ENCODE measurements at places on chromosomes 12 and 14.

DNA sequence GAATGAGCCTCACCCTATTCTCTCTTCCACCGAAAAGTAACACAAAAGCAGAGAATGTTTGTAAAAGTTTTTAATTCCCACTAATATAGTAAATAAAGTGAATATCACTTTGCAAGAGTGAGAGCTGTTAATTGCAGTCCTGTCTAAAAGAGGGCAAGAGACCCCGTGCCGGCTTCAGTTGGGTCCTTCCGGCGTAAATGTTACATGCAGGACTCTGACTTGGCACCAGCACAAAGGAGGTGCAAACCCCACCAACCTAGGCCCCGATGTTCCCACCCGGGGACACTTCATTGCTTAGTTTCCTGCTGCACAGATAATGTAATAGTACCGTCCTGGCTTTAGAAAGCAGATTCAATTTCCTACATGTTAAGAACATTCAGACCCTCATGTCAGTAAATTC, 66.0 kb upstream of the DYNC1H1 start:
- H3K27ac ChIP-seq: no peak overlapping the region
- no peaks in the 10 kb centered on the region for H3K27me3 ChIP-seq
- H3K36me3 ChIP-seq: no peaks in the 10 kb centered on the region
- no peaks in the 10 kb centered on the region for H3K4me1 ChIP-seq

DNA sequence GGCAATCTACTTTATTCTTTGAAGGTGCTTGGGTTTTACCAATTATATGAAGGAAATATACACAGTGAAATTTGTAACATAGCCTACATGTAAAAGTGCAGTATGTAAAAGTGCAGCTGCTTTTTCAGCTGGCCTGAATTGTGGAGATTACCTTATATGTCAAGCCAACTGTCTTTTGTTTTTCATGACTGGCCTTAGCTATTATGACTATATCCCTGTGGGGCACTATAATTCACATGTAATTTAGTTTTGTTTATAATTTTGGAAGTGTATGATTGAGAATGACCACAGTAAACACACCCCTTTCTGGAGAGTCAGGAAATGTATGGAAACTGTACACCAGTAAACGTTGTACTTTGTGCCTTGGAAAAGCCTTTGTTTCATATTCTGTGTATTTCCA, 435.0 kb upstream of the STXBP6 start:
- H3K4me1 ChIP-seq: no peaks in the 10 kb centered on the region
- no peak overlapping the region for H3K4me3 ChIP-seq
- no peak for DNase-seq
- no peaks in the 10 kb centered on the region for H3K36me3 ChIP-seq
- no peaks in the 10 kb centered on the region for H3K27me3 ChIP-seq

DNA sequence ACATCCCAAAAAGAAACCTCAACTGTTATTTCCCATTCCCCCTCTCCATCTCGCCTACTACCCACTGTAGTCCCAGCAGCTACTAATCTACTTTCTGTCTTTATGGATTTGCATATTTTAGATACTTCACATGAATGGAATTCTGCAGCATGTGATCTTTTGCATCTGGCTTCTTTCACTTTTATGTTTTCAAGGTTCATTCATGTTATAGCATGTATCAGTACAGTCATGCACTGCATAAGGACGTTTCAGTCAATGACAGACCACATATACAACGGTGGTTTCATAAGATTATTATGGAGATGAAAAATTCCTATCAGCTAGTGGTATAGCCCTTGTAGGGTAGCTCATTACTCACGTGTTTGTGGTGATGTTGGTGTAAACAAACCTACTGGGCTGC, 24.5 kb downstream of the PCNX4 start:
- DNase-seq: no peak
- H3K27ac ChIP-seq: no peak overlapping the region
- H3K4me1 ChIP-seq: no peaks in the 10 kb centered on the region
- H3K27me3 ChIP-seq: no peaks in the 10 kb centered on the region
- no peak overlapping the region for H3K4me3 ChIP-seq

DNA sequence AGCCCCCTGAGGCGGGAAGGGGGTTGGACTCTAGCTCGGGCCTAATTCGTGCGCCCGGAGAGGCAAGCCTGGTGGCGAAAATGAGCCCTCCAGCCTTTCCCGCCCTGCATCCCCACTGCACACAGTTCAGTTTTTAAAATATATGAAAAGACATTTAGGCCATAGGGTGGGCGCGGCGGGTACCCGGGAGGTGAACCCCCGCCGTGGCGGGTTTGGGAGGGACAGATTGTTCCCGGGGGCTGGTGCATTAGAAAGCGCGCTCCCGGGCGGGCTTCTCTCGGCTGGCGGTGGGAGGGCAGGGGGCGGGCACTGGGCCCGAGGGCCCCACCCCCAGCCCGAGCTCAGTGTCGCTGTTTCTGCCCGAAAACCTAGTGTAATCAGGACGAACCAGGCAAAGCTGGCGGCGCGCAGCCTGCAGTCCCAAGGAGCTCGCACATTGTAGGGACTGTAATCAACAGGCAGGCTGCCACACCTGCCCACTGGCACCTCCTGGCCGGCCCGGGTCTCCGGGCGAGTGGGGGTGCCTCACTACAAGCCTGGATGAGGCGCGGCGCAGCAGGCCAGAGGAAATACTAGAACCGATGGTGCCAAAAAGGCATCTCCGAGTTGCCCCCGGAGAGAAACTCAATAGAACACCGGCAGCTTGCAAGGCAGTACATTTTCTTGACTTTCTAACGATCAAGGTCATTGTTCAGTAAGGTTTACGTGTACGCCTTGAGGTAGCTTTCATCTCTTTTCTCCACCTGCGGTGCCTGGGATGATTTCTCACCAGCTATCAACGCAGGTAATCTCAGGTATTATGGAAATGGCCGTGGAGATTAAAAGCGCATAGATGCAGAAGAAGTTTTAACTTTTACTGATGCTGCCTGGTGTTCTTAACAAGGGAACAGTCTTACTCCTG, 764 bp upstream of the SPTB start:
- H3K4me1 ChIP-seq: no peaks in the 10 kb centered on the region
- H3K4me3 ChIP-seq: peak overlapping the region; percentile 52
- H3K36me3 ChIP-seq: no peaks in the 10 kb centered on the region
- DNase-seq: peak; percentile 72
- peaks cover 17% of the 10 kb centered on the region for H3K27me3 ChIP-seq
- H3K27ac ChIP-seq: no peak overlapping the region

DNA sequence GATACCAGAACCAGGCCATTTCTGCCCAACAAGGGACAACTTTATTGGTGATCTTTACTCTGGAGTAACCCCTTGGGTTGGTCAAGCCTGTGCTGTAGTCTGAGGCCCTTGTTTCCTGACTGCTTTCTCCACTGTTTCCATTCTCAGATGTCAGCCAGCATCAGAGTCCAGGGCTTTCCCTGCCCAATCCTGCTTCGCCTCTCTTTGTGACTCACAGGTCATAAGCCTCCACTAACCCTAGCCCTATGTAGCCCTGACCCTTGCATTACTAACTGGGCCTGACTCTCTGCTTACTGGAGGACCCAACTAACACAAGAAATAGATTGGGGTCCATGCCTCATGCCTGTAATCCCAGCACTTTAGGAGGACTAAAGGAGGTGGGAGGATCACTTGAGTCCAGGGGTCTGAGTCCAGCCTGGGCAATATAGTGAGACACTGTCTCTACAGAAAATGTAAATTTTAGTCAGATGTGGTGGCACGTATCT, 8.6 kb upstream of the SNRNP35 start:
- peak overlapping the region; percentile 37 for H3K27ac ChIP-seq
- H3K27me3 ChIP-seq: no peaks in the 10 kb centered on the region
- DNase-seq: no peak

DNA sequence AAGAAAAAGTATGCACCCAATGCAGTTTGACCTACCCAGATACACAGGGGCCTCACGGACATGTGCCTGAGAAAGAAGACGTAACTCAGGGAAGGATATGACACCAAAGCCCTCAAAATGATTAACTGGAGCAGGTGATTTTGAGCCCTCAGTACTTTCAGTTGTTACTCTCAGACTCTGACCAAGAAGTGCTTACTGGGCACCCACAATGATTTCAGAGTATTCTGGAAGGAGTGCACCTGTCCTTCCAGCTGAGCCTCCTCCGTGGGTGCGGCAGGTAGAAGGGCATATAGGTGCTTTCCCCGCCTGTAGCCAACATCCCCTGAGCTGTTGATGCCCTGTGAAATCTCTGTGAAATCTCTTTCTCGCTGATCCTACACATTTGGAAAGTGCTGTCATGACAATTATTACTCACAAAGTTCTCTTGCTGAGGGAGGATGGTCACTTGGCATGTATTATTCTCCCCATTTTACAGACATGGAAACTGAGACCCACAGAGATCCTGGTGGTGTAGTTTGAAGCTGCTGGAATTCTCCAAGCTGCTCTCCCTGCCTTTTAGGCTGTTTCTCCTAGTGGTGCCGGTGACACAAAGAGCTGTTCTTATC, 154.3 kb upstream of the CCND2 start:
- no peaks in the 10 kb centered on the region for H3K27me3 ChIP-seq
- H3K4me3 ChIP-seq: no peak overlapping the region
- H3K4me1 ChIP-seq: peaks cover 16% of the 10 kb centered on the region

DNA sequence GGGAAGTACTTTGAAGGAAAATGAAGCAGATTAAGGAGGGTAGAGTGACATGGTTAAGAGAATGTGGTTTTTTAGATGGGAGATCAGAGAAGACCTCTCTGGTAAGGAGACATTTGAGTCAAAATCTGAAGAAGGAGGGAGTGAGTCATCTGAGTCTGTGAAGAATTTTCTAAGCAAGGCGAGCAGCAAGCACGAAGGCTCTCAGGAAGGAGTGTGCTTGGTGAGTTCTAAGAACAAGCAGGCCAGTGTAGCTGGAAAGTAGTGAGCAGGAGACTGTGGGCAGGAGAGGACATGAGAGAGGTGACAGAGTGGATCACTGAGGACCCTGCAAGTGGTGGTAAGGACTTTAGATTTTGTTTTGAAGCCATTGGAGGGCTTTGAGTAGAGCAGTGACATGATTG, 76.3 kb upstream of the FUT8 start:
- H3K4me3 ChIP-seq: no peak overlapping the region
- H3K27ac ChIP-seq: peak overlapping the region; percentile 73
- peaks cover 17% of the 10 kb centered on the region for H3K4me1 ChIP-seq
- no peak for DNase-seq
- no peaks in the 10 kb centered on the region for H3K36me3 ChIP-seq

- H3K27ac ChIP-seq: peak overlapping the region; percentile 86
- no peaks in the 10 kb centered on the region for H3K36me3 ChIP-seq
- no peak overlapping the region for H3K4me3 ChIP-seq
- peaks cover 4% of the 10 kb centered on the region for H3K4me1 ChIP-seq
- DNase-seq: no peak
Observed at GRCh38 chr12:50248883-50249282, 34.4 kb downstream of the LIMA1 start.

DNA sequence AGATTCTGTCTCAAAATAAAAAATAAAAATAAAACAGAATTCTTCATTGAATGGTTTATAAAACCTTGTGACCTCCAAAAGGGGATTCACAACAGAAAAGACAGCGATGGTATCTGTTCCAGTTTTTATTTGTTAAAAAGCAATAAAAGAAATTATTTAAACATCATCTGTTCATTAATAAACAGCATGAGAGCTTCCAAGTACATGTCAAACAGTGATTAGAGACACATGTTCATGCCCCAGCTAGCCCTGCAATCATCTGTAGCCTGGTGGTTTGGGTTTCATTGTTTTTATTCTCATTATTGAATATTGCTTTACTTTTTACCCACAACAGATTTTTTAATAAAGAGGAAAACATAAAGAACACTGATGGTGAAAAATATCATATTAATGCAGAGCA, 173.3 kb downstream of the ANO2 start:
- no peaks in the 10 kb centered on the region for H3K36me3 ChIP-seq
- H3K4me3 ChIP-seq: no peak overlapping the region
- no peaks in the 10 kb centered on the region for H3K4me1 ChIP-seq
- no peaks in the 10 kb centered on the region for H3K27me3 ChIP-seq
- no peak for DNase-seq
- H3K27ac ChIP-seq: no peak overlapping the region

DNA sequence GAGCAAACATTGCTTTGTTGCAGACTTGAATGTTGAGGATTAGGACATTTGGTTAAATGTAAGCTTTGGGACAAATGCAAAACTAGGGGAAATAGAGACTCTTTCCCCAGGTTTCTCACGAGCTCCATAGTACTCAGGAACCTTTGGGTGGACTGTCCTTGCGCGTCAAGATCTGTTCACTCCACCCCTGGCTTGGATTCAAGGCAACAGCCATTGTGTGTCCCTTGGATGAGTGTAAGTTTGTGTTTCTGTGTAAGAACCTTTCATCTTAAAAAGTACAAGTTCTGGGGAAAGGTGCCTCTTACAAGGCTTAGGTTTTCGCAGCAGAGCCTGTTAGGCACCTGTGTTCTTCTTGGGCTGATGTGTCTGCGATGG, 3.7 kb downstream of the SUSD6 start:
- peak overlapping the region; percentile 8 for H3K4me3 ChIP-seq
- no peak for DNase-seq
- H3K27me3 ChIP-seq: no peaks in the 10 kb centered on the region
- peaks cover 16% of the 10 kb centered on the region for H3K4me1 ChIP-seq
- peak overlapping the region; percentile 93 for H3K27ac ChIP-seq

DNA sequence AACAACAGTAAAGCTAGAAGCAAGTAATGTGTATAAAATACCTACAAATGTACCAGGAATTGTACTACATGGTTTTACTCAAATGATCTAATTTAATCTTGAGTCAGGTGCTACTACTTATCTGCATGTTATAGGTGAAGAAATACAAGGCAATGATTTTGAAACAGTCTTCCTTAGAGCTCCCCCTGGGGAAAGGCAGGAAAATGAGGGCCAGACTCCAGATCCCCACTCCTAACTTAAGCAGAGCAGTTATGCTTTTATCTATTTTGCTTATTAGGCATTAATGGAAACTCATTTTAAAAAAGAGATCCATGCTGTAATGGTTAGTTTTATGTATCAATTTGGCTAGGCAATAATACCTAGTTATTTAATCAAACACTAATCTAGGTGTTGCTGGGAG, 109.3 kb upstream of the CPSF6 start:
- no peak overlapping the region for H3K4me3 ChIP-seq
- no peaks in the 10 kb centered on the region for H3K4me1 ChIP-seq
- no peak overlapping the region for H3K27ac ChIP-seq
- DNase-seq: no peak
- no peaks in the 10 kb centered on the region for H3K27me3 ChIP-seq

DNA sequence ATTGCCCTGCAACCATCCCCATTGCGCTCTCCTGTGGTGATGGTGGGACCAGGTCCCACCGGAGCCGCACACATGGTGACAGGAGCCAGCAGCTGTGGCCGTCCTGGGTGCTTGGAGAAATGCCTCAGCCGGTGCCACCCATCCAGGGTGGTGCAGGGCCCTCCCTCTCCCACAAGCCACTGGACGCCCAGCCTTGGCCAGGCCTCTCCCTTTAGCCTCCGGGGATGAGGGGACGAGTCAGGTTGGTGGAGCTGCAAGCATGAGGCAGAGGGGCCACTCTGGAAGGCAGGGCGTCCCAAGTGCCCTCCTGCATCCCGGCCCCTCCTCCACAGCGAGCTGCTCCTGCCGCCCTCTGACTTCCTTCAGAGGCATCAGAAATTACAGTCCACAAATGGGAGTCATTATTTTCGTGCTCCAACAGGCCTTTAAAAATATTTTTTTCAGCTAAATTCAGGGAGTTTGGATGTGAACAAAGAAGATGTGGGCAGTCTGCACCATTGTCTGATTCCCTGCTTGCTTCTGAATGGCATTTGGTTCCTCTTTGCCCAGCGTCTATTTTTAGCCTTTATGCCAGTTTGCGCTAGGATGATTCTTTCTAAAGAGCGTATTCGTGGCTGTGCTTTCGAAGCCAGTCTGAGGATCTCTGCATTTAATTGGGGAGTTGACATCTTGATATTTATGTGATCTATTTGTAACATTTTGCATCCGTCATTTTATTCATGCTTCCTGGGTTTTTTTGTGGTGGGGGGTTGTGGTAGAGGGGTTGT, 189.4 kb downstream of the ADGRD1 start:
- H3K4me3 ChIP-seq: no peak overlapping the region
- no peaks in the 10 kb centered on the region for H3K36me3 ChIP-seq
- H3K4me1 ChIP-seq: no peaks in the 10 kb centered on the region
- no peaks in the 10 kb centered on the region for H3K27me3 ChIP-seq

GRCh38 chr14:39372656-39373055, 59.6 kb downstream of the FBXO33 start:
- no peak overlapping the region for H3K4me3 ChIP-seq
- H3K27me3 ChIP-seq: no peaks in the 10 kb centered on the region
- no peak for DNase-seq

Data from colonic mucosa (tissue), 4 donors.